ENCODE measurements at places on chromosomes 5 and 9. TPM values are rescaled to one million over a fixed set of nuclear protein-coding genes. Genes with fewer than 3 reads are reported as not detected.

The RELL2 gene
- polyA plus RNA-seq, result 1.5 TPM

The SPATA31A7 gene
- polyA plus RNA-seq, result not detected

The FSTL4 gene
- polyA plus RNA-seq, result 0.48 TPM

The FOXD4 gene
- not detected for polyA plus RNA-seq

The SLC25A48 gene
- polyA plus RNA-seq, result not detected

The FAT2 gene
- polyA plus RNA-seq, result not detected

The OLFML2A gene
- 0.16 TPM for polyA plus RNA-seq

Measured in naive B cell (primary cell).